Spleen (tissue), 13 donors: ENCODE measurements at places on chromosomes 11 and 22. TPM values are rescaled to one million over a fixed set of nuclear protein-coding genes. Genes with fewer than 3 reads are reported as not detected.

Gene H19
- total RNA-seq, result 71.9 TPM

Gene SIK2
- 15.8 TPM for total RNA-seq

Gene MISFA
- total RNA-seq, result 4.4 TPM

Gene ELFN2
- 0.06 TPM for total RNA-seq

GRCh38 chr22:30326255-30326705, 461 bp downstream of the TBC1D10A start:
- no peak for DNase-seq

- DNase-seq, result no peak
These were observed 6.7 kb downstream of the OR5AN1 start for GRCh38 chr11:59365232-59366018.

- DNase-seq, result no peak
These were observed 2.9 kb upstream of the FOLR3 start for GRCh38 chr11:72132646-72133045.

- DNase-seq, result no peak
These were observed 283.0 kb downstream of the RAB38 start for GRCh38 chr11:87892291-87892690.

GRCh38 chr11:116838321-116839084, 1.1 kb upstream of the APOA1 start:
- no peak for DNase-seq

DNA sequence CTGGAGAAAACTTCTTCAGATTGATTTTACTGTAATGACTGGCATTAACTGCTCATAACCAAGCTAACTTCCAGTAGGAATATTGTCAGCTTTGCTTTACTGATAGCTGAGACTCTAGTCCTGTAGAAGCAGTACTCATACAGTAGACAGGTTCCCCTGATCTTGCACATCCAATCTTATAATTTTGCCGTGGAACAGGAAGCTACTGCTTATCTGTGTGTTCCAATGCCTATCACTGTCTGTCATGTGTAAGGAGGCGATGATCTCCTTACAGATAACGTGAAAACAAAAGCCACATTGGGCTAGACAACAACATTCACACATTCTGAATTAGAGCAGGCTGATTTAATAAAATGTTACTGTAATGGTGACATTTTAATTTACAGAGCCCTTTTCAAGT, 13.2 kb downstream of the HSD17B12 start:
- no peak for DNase-seq

GRCh38 chr22:44424867-44425693, 73.0 kb downstream of the RTL6 start:
- peak; percentile 67 for DNase-seq

DNA sequence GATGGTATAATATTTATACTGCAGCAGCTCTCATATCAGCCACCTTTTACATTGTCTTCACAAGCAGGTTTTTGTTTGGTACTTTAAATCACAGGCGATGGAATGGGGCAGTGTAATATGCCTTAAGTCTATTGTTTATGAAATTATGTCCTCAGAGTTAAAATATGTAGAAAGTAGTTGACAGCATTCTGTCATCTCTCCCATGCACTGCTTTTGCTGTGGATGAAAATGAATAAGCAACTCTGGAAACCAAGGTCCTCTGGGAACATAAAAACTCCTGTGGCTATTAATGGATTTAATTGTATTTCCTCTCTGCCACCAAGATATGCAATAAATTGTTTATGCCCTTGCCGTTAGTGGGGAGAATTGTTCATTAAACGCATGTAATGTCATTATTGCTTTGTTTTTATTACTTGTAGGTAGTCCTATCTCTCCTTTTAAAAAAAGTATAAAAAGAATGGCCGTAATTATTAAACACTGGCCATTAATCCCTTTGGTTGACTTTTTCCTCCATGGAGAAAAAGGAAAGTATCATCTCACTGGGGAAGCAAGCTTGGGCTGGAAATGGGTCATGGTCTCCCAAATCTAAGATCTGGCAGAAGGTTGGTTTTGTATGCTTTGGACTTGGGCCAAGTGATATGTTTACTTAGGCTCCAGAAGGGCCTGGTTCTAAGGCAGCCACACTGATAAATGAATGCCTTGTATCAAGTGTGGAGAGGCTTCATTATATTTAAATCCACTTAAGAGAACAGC, 13.1 kb downstream of the PACS1 start:
- DNase-seq, result no peak

DNA sequence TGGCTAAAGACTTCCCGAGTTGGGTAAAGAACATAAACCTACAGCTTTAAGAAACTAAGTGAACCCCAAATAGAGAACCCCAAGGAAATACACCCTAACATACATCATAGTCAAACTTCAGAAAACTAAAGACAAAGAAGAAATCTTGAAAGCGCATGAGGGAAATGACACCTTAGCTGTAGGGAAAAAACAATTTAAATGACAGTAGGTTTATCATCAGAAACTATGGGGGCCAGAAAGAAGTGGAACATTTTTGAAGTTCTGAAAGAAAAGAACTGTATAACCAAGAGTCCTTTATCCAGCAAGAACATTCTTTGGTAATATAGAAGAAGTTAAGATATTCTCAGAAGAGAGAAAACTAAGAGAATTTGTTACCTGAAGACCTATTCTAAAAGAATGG, 15.5 kb upstream of the OR2AT4 start:
- DNase-seq, result no peak

DNA sequence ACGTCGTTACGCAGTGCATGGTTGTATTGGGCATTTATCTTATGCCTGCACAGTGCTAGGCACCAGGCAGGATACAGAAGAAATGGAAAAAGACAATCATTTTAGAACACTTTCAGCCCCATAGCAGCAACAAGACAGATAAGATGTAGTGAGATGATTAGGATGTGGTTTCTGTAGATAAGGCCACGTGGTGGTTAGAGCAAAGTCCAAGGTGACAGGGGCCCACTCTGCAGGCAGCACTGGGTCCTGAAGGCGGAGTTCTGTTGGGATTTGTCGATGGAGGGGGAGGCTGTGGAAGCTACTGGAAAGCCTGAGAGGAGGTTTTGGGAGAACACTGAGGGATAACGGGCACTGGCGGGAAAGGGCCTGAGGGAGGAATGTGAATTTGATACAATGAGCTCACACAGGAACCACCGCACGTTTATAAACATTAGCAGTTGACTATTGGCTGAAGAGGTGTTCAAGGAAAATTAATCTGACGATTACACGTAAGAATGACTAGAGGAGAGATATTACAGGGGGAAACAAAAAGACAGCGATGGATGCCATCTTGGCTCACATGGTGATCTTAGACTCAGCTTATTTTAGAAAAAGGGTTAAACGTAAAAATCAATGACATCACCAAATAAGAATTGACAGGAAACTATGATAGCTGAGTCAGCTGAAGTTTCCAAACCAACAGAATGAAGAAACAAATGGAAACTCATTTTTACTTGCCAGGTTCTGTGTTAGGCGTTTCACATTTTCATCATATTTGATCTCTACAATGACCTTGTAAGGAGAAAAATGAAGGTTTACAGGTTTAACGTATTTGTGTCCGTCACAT, 551.0 kb downstream of the OPCML start:
- no peak for DNase-seq
